ENCODE measurements at places on chromosomes 7 and 10.

DNA sequence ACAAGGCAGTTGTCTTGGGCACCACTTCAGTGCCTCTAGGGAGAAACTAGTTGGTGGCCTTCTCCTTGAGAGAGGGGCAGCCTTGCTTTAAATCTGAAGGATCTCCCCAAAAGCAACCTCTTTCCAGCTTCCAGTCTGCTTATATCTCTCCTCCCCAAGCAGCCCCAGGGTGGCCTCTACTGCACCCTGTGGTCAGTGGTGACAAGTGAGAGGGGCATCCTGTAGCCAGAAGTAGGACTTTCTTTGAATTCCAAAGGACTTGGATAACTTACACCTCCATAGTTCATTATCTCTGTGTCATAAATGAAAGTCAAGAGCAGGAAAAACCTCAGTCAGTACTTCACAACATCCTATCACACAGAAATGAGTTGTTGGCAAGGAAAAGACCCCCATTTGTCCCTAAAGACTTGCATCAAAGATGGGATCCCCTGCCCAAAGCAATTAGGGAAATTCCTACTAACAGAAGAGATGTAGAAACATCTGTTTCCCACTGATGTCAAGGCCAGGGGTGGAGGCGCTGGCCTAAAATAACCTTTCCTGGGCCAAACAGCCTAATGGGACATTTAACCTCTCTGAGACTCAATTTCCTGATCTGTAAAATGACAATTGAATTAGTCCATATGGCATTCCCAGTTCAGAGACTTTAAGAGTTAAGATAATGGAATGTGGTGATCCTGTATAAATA, 44.0 kb upstream of the ANKRD1 start:
- DNase-seq: no peak

DNA sequence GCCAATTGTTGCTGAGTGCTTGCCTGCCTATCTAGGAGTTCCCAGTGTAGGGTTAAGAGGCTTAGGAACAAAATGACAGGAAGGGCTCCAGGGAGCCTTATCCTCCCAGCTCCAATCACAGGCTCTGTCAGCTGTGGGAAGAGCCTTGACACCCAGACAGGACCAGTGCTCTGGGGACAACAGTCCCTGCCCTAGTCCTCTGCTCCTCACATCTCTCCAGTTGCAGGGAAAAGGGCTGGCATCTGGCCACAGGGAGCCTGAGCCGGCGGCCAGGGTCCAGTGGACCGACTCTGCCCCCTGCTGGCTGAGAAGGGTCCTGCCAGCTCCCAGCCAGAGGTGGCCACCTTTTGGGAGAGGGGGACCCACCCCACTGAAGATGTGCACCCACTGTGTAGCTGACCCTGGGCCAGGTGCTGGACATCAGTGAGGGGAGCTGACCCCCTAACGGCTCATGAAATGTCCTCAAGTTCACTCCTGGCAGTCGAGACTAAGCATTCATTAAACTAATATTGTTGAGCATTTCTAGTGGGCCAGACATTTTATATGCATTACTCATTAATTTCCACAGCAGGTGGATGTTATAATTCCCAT, 17.6 kb downstream of the DNAJB12 start:
- no peak for DNase-seq

DNA sequence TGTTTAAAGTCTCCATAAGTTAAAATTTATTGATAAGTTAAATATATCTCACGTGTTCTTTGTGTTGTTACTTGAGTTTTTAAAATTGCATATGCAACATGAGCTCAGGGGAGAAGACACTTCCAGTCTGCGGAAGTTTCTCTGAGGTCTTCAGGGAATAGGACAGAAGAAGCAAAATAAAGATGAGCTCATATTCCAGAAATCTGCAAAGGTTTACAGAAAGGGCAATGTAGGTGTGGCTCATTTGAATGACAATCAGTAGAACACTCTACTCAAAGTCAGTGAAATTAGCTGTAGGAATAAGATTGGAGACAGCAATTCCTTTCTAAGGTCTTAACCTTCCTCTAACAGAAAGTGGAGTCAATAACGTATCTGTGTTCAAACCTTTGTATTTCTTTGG, 53.7 kb downstream of the CACNA2D1 start:
- no peak for DNase-seq

DNA sequence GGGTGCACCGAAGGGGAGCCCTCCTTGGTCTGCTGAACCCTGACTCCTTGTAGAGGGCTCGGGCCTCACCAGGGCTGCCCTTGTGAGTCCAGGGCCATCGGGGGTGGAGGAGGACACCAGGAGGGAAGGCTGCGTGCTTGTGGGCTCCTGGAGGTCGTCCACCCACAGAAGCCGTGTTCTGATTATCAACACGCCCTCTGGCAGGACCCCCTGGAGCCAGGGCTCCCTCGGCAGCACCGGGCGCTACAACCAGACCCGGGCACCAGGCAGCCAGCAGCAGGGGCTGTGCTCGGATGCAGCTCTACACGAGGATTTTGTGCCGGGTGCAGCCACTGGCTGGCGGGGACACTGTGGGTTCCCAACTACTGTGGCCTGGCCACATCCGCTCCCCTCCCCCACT, 6.1 kb upstream of the ADGRA1 start:
- DNase-seq: no peak

DNA sequence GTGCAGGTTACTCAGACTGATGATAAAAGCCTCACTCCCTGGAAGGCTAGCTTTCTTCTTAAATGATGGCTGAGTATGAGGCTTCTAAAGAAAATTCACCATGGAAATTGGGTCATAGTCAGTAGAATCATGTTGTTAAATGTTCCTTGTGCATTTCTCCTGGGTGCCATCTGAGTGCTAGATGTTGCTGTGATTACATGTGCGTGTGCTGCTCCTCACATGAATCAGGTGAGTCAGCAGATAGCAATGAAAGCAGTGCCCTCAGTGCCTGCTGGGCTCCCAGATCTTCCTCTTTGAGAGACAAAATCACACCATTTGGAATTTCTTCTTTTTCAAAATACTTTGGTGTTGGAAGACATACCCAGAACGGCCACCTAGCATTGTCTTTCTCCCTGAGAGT, 331.7 kb downstream of the XPNPEP1 start:
- DNase-seq: no peak

- DNase-seq: no peak
Observed at GRCh38 chr10:116056445-116057293, 216.3 kb downstream of the GFRA1 start.

DNA sequence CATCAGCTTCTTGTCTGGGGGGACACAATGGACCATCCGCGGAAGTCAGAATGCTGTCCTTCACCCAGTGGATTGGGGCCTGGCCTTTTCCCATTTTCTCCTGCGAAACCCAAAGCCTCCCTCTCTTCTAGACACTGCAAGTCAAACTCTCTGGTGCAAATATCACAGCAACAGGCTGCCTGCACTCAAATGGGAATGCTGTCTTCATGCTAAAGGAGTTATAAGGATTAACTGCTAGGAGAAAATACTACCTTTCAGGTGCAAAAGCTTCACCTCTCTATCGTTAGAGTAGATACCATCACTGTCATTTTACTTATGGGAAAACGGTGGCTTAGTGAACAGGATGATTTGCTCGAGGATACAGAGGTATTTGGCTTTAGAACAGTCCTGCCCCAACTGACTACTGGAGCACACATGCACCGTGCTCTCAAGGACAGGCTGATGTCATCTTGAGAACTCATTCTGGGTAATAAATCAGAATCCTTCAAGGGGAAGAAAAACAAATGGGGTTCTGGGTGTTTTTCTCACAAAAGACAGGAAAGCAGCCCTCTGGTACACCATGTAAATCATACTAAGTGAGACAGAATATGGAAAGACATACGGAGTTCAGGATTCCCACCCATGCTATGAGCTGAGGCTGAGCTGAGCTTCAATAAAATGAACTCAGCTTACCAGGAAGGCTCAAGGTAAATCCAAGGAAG, 100.9 kb downstream of the SAMD9 start:
- DNase-seq: no peak

DNA sequence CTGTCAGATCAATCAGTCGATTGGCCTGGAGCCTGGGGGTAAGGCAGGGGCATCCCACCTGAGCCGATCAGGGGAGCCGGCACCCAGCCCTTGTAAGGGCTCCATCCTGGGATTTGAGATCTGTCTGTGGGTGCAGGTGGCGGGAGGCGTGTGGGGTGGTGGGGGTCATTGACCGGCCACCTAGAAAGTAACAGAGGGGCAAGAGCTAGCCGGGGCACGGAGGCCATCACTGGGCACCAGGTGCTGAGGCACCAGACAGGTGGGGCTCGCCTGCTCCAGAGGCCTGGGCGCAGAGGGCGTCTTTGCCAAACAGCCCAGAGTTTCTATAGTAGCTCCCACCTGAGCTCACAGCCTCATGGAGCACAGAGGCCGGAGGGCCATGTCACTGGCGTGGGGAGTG, 55.5 kb upstream of the ADGRA1 start:
- no peak for DNase-seq

DNA sequence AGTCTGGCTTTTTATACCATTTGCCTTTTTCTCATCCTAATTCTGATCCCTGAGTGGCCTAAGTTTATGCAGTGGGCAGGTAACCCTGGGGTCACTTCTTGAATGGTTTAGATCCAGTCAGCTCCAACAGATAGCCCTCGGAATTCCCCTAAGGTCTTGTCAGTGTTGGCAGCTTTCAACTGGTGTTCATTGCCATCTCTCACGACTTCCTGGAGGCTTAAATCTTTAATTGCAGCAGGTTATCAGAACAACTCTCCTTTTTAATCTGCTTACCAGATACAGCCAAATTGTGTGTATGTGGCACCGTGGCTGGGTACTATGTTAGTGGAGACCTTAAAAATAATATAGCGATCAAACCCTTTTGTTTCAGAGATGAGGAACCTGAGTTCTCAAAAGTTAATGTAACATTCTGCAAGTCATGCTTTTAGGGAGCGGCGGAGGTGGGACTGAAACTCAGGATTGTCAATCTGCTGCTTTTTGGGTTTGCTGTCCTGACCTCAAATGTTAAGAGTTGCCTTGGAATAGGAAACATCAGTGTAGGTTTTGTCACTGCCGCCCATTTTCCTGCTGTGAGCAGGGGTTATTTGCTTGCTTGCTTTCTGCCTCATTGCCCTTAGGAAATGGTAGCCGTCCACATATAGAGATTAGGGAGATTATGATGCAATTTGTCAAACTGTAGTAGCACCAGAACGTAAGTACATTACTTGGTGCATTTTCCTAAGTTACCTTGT, 818 bp downstream of the DLD start:
- DNase-seq: no peak

- DNase-seq: no peak
Observed at GRCh38 chr7:116041615-116042014, 11.1 kb upstream of the TFEC start.

DNA sequence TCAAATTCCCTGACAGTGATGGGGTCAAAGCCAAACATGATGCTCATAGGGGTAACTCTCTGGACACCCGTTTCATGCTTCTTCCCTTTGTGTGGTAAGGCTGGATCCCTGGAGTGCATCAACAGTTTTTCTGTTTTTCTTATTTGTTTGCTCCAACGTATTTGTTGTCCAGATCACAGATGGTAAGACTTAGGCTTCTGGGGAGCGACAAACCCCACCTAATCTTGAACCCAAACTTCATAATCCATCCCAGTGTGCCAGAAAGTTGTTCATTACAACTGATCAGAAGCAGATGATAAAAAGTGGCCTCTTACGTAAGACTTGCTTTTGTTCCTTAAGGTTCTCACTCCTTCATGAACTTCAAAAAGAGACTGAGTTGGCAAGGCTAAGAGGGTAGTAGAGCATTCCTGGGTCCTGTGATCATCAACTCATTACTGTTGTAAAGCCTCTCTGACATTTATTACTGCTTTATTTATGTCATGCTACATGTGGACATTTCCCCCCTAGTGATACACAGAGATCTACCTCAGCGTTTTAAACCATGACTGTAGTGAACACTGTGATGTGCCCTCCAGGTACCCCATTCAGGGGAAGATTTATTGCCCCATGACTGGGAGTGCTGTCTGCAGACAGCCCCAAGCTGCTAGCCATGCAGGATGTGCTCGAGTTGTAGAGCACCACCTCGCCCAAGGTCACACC, 125.6 kb downstream of the CCDC71L start:
- no peak for DNase-seq

DNA sequence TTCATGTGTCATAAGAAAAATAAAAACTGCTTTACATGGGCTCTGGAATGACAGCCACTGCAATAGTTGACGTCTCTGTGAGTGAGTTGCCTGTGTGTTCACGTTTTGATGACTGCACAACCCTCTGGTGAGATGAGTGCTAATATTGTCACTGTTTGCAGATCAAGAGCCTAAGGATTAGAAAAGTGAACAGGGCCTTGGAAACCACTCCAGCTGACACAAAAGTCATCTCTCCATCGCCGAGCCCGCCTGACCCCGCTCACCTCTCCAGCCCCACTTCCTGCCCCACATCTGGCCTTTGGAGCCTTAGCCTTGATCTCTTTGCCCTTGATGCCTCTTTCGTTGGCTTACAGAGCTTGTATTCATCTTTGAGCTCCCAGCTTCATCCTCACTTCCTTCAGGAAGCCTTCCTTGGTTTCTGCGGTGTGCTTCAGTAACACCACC, 351.7 kb downstream of the TCERG1L start:
- no peak for DNase-seq
